A549 (cell line): ENCODE measurements at places on chromosomes 6 and 20.

- DNase-seq = no peak
These were observed 143.3 kb upstream of the GPR6 start for GRCh38 chr6:109834595-109835437.

DNA sequence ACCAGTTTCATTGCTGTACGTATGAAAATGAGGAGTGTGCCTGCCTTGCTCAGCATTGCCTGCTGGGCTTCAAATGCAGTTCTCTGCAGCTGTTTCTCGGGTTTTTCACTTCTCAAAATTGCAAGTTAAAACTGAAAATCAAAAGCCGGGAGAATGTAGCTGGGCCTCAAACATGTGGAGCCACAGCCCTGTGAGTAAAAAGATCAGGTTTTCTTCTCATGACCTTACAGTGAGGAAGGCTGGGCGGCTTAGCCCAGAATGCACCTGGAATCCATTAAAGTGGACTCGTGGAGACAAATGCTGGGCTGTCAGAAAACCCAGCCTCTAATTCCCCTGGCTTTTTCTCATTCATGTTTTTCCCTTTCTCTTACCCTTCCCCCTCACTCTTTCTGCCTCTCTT lies 34.4 kb downstream of the DSE start:
- DNase-seq = no peak

- no peak for DNase-seq
These were observed 158.3 kb downstream of the DLL1 start for GRCh38 chr6:170132561-170132991.

GRCh38 chr20:17533396-17533795 lies 2.2 kb upstream of the BFSP1 start:
- DNase-seq = peak; percentile 88
